DMS79 treated with DMSO at 0.1 percent for 48 hours (cell line): ENCODE measurements at places on chromosomes 1 and 21.

GRCh38 chr1:181219938-181220337, 131.4 kb downstream of the IER5 start:
- DNase-seq = no peak

GRCh38 chr1:71780681-71781080, 501.7 kb downstream of the NEGR1 start:
- no peak for DNase-seq

DNA sequence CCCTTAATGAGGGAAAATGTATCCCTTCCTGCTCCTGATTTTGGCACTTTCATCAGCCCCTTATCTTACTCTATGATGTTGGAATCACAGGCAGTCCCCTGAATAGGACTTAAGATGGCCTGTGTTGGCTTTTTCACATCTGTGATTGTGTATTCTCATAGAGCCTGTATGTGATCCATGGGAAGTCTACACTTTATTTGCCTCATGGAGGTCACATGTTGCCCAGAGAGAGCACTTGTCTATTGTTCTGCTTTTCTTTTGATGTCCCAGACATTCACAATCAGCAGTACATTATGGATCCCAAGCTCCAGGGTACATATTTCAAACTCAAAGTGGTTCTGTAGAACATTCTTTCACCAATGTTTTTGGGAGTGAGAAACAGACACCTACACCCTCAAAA, 885.2 kb upstream of the ADGRL2 start:
- no peak for DNase-seq

- DNase-seq = no peak
These were observed 687.0 kb upstream of the ADGRL4 start for GRCh38 chr1:79693441-79694114.

GRCh38 chr1:175317309-175317708, 124.7 kb upstream of the KIAA0040 start:
- DNase-seq = no peak

GRCh38 chr1:186605762-186606350, 74.4 kb downstream of the PTGS2 start:
- DNase-seq = no peak

DNA sequence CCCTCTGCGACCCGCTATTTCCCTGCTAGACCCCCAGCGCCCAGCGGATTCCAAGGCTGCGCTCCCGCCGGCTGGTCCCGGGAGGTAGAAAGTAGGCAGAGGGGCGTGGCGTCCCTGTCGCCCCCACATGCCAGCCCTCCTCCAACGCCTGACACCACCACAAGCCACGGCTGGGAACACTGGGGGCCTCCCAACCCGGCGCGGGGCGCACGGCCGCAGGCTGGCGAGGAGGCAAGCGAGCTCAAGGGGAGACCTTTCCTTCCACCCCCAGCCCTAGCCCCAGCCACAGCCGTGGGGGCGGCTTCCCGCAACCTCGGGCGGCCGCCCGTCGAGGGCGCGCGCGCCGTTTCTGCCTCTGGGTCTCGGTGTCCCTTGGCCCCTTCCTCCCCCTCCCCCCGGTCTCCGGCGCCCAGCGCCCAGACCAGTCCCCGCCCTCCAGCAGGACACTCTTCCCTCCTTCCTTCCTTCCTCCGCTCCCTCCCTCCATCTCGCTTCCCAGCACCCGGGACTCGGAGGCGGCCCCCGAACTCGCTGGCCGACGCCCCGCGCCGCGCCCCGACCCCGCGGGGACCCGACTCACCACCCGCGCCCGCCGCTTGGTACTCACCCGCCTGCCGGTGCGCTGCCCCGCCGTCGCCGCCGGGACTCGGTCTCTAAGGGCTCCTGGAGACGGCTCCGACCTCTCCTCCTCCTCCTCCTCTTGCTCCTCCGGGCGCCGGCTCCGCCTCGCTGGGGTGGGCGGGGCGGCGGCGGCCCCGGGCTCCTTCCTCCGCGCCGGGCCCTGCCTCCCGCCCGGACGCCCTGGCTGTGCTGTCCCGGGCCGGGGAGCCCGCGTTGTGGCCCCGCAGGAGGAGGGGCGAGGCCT, at the start of gene GNG12:
TSS of gene GNG12 (minus strand) at position 731 of the 865 bp plus-strand sequence. CDS start 125,781 bp downstream, outside the sequence.
- DNase-seq = no peak

DNA sequence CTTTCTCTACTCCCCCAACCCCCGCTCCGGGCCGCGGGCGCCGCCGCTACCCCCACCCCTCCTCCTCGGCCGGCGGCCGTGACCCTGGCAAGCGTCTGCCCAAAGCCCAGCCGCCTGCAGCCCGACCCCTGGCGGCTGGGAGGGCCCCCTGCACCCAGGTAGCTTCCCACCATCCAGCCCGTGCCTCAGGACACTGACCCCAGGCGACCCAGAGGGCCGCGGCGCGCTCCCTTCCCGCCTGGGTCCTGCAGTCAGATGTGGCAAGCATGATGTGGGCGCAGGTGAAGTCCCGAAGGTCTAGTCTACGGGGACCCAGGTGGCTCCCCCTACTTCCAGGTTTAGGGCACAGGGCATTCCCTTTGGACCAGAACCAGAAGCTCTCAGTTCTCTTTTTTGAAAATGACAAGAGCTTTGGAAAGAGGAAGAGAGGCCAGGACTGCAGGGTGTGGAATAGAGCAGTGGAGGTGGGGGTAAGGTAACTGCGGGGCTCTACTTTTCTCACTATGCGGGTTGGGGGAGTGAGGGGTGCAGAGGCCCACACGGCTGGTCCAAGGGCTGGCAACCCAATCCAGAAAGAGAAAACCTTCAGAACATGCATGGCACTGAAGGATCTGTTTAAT, at the start of gene DENND4B:
TSS of gene DENND4B (minus strand) at position 97 of the 620 bp plus-strand sequence. CDS start 2,344 bp downstream, outside the sequence.
- peak; percentile 28 for DNase-seq

DNA sequence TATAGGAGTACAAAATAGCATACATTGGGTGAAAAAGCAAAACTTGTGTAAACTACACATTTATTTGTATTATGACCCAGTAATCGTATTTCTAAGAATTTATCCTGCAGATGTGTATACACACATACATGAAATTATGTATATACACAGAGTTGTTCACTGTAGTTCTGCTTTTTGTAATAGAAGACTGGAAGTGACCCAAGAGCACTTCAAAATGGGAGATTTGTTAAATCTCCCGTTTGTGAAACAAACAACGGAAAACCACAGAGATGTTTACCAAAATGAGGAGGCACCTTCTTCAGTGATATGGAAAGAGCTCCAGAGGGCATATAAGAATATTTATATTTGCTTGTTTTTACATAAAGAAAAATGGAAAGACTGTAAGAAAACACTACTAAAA, 18.0 kb upstream of the MNDA start:
- no peak for DNase-seq

GRCh38 chr1:17696417-17697301, 58.5 kb upstream of the ACTL8 start:
- DNase-seq = no peak

DNA sequence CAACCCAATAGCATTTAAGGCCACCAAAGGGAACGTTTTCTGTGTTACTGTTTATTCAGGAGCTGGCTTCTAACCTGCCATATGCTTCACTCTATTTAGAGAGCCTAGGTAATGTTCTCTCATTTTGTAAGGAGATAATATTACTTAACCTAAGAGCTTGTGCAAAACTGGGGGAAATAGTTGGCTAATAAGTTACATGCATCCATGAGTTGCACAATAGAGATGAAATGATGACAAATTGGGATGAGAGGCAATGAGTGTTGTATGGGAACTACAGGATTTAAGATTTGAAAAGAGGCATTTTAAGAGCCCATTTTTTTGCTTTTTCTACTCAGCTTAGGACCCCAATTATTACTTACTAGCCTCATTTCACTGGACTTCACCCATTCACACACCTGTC, 151.0 kb downstream of the ST6GALNAC3 start:
- no peak for DNase-seq

DNA sequence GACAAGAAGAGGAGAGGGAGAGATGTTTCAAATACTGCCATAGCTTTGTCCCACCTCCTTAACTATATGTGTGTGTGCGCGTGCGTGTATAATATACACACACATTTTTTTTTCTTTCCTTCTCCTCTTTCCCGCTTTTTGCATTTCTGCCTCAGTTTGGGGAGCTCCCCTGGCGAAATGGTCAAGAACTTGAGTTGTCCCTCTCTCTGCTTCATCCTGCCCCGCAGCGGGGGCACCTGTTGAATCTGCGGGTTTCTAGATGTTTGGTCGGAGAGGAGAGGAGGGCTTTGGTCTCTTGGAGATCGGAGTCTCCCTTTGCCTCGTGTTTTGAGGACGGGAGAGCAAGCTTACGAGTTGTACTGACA, 504 bp downstream of the SCCPDH start:
- peak; percentile 65 for DNase-seq

GRCh38 chr1:35633547-35633946, 7.8 kb downstream of the PSMB2 start:
- no peak for DNase-seq

- no peak for DNase-seq
These were observed 214.9 kb downstream of the HLX start for GRCh38 chr1:221093903-221094791.

GRCh38 chr1:91779548-91780021, 106.4 kb downstream of the TGFBR3 start:
- no peak for DNase-seq

- no peak for DNase-seq
These were observed 207.6 kb upstream of the HMCN1 start for GRCh38 chr1:185526344-185527307.

DNA sequence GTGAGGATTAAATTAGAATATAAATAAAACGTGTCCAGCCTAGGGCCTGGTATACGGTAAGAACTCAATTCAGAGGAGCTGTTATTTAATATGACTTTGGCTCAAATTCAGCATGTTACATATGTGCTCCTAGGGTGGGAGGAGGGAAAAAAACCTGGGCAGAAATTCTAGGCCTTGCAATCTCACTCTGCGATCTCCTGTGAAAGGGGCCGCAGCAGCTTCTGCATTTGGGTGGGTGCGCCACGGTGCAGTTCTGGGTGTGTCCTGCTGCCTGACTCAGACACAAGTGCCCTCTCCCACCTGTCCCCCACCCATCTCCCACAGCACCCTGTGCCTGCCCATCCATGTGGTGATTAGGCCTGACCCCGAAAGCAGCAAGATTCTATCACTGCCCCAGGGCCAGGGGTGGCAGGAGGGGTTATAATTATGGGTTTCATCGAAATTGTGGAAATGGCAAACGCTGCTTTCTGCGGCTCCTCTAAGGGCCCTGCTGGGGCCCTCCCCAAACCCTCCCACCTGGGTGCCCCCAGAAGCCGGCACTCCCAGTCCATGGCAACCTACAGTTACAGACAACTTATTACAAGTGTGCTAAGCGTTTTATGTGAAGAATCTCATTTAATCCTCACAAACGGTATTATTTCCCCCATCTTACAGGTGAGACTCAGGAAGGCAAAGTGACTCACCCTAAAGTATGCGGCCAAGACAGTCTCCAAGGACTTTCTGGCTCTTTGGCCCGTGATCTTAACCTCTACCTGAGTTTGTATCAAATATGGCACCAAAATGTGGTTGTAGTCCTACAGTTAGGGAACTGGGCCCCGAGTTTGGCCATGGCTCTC, 25.5 kb upstream of the GRHL3 start:
- DNase-seq = no peak

DNA sequence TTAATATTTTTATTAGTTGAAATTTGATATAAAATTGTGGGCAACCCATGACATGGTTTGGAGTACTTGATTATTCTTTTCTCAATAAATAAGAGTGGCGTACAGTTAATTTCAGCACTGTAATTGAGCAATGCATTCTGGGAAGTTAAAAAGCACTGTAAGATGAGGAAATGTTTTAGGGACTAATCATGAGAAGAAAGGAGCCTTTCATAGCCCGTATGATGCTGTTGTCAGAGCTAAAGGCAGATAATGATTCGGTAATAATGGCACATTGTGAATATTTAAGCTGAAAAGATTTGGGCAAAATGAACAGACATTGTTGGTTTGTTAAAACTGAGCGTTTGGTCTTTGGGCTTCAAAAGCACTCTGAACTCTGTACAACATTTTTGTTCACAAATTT, 139.3 kb downstream of the NFIA start:
- peak; percentile 23 for DNase-seq

GRCh38 chr21:46334351-46335140, 10.6 kb downstream of the PCNT start:
- DNase-seq = no peak

DNA sequence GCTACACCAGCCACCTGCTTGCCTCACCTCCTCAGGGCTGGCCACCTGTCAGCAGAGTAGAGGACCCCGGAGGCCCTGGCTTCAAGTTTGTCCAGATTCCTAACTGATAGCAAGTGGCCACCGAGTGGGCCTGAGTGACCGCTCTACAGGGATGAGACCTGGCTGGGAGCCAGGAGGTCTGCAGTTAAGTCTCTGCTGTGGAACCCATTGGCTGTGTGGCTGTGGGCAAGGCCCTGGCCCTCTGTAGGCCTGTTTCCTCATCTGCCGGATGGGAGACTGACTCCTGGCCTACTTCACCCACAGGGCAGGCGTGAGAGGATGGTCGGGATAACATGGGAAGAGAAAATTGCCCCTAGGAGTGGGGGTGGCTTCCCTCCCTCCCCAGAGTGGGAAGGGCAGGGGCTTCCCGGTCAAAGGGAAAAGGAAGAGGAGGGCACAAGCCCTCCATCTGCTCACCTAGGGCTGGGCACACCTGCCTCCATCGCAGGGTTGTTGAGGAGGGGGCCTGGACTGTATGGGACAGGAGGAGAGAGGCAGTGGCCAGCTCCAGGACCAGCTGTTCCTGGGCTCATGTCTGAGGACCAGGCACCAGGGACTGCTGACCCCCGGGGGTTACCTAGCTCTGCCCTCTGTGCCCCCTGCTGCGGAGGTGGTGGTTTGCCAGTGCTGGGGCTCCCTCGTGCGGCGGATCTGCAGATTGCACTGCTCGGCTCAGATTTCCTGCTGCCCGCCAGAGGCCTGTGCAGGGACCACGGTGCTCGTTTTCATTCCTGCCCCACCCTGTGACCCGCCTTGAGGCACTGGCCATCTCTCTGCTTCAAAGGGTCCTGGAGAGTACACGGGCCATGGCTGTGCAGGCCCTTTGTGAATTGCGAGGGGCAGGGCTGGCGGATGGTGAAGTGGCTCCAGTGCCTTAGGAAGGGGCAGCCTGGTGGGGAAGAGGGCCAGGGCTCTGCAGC, 9.1 kb upstream of the MTFR1L start:
- DNase-seq = peak; percentile 67

- no peak for DNase-seq
These were observed 14.6 kb downstream of the CEP350 start for GRCh38 chr1:179968994-179969919.

GRCh38 chr1:111179968-111180533, 20.4 kb downstream of the DENND2D start:
- DNase-seq = no peak

DNA sequence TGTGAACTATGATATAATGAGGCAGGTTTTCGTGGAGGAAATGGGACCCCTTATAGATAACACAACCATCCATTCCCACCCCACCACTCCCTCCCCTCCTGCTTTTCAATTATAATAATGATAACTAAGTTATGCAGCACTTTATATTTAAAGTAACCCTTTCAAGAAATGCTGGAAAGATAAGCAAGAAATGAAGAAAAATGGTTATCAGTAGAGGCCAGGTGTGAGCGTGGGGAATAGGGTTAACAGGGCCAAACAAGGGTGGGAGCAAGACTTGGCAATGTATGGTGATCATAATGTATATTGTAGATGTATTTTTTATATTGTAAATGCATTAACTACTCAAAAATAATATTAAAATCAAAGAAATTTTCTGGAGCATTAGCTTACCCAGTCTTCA, 133.4 kb downstream of the PBX1 start:
- DNase-seq = no peak
